Cortex of kidney (tissue), 1 donor: ENCODE measurements at places on chromosomes 2 and 18.

GRCh38 chr18:3814816-3815215 lies 364.8 kb downstream of the TGIF1 start:
- DNase-seq, result no peak

DNA sequence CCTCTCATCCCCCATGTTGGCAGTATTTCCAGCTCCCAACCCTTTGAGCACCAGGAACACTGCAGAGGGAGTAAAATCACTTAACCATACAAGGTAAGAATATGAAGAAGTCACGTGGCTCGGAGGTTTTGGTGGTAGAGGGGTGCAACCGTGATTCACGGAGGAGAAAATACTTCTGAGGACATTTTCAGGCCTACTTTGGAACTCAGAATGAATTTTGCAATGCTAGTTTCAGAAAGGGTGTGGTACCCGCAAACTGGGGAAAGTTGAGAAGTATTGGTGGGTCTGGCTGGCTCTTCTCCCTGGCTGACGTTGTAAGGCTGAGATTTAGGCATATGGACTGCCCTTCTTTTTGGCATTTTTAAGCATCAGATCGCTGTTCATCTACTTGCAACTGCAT lies 442 bp downstream of the SERPINB5 start:
- no peak for DNase-seq

GRCh38 chr2:241317391-241317790 lies 1.7 kb downstream of the SEPTIN2 start:
- DNase-seq, result no peak

- DNase-seq, result no peak
These were observed 33.0 kb downstream of the TPO start for GRCh38 chr2:1446301-1446700.

- DNase-seq, result no peak
These were observed 78.3 kb downstream of the TTC32 start for GRCh38 chr2:19823507-19823906.

GRCh38 chr2:36478332-36478738 lies 119.6 kb downstream of the FEZ2 start:
- DNase-seq, result no peak

- DNase-seq, result no peak
These were observed 50.7 kb downstream of the LRRC30 start for GRCh38 chr18:7281579-7281978.

DNA sequence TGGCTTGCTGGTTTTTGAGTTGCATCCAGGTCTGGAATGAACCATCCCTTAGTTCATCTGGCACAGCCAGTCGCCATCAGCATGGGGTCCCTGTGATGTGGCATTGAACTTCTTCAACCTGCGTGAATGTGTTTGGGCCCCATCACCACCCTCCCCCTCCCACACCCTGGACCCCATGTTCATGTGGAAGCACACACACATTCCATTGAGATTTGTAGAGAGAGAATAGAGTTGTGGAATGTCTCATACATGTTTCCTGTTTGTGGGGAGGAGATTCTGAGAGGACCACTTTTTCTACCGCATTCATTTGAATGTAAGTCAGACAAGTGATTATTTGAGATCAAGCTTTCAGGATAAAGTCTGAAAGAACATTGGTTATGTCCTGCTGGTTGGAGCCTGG lies 117.6 kb upstream of the EML6 start:
- no peak for DNase-seq

GRCh38 chr18:23793985-23794867 lies 105.0 kb downstream of the LAMA3 start:
- DNase-seq, result no peak

- no peak for DNase-seq
These were observed 105.9 kb downstream of the SOX11 start for GRCh38 chr2:5798084-5798483.
